ENCODE measurements at places on chromosomes 2 and 18.

GRCh38 chr18:8052237-8052701 lies 485.2 kb downstream of the PTPRM start:
- DNase-seq, result no peak

DNA sequence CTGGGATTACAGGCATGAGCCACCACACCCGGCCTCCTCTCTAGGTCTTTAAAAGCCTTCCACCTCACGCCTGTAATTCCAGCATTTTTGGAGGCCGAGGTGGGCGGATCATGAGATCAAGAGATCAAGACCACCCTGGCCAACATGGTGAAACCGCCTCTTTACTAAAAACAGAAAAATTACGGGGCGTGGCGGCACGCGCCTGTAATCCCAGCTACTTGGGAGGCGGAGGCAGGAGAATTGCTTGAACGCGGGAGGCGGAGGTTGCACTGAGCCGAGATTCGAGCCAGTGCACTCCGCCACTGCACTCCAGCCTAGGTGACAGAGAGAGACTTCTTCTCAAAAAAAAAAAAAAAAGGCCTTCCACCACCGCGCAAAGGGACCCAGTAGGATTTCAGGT lies 1.3 kb upstream of the FAM117B start:
- no peak for DNase-seq

- no peak for DNase-seq
Measured at GRCh38 chr2:158486150-158486969, 29.6 kb downstream of the PKP4 start.

- DNase-seq, result no peak
Measured at GRCh38 chr2:211879323-211879722, 659.3 kb downstream of the ERBB4 start.

- DNase-seq, result no peak
Measured at GRCh38 chr2:10551496-10551895, 103.4 kb upstream of the ODC1 start.

GRCh38 chr2:190367091-190367490 lies 23.7 kb downstream of the INPP1 start:
- no peak for DNase-seq

- DNase-seq, result no peak
Measured at GRCh38 chr2:164824872-164825271, 16.8 kb downstream of the COBLL1 start.

DNA sequence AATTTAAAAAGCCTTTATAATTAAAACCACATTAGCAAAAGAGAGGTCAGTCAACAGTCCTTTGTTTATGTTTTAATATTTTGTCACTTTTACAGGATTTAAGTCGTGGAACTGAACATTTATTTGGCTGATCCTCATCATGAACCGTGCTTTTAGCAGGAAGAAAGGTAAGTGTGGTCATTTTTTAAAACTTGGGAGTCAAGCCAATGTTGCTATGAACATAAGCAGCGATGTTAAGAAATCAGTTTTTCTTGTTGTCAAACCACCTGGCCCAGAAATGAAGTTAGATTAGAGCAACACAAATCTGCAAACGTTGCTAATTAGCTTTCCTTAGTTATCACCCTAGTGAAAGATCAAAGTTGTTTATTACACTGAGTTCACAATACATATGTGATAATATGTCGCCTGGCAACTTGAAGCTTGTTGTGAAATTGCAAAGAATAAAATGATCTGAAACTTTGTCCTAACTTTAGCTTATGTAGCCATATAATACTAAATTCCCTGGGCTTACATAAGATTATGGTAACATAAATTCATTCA lies 186.0 kb downstream of the GULP1 start:
- DNase-seq, result no peak

- no peak for DNase-seq
Measured at GRCh38 chr2:20125616-20126015, 74.2 kb upstream of the LAPTM4A start.

DNA sequence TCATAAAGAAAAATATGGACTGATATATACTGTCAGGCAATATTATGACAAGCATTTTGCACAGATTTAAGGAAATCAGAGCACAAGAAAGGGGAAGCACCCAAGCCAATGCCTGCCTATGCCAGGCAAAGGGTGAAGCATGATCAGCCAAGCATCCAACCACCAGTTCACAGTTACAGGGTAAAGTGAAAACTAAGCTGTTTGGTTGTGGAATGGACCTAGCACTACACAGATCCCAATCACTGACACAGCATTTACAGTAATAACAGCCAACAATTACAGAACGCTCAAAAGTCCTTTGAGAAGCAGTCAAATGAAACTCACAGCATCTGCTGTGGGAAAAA lies 90.3 kb downstream of the SP3 start:
- DNase-seq, result no peak

DNA sequence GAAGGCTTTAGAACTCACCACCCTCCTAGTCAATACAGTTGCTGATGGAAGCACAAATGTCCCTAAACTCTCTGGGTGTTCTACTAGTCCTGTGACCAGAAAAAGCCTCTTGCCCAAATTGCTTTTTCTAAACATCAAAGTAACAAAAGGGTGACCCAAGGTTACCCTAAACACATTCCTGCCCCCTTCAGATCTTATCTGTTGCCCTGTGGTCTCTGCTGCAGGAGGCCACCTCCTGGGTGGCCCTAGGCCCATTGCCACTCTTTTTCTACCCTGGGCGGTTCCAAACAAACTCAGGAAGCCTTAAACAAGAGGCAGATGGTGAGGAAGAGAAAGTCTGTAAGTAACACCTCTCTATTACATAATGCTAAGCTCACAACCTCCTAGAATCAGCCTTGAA lies 3.3 kb downstream of the RNF152 start:
- DNase-seq, result no peak

DNA sequence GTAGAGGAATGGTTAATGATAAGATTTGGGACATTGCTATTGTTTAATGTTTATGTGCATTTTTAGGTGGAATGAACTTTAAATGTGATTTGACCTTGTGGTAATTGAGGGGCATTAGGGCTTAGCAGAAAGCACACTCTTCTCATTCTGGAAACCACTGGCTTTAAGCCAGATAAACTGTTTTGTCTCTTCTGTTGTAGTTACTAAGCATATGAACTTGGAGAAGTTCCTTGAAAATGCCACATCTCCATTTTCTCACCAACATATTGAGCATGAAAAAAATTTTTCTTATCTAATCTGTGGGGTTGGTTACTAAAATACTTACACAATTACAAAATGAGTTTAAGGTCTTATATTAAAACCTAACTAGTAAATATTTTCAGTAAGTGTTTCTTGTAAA lies 70.8 kb upstream of the FSHR start:
- no peak for DNase-seq

DNA sequence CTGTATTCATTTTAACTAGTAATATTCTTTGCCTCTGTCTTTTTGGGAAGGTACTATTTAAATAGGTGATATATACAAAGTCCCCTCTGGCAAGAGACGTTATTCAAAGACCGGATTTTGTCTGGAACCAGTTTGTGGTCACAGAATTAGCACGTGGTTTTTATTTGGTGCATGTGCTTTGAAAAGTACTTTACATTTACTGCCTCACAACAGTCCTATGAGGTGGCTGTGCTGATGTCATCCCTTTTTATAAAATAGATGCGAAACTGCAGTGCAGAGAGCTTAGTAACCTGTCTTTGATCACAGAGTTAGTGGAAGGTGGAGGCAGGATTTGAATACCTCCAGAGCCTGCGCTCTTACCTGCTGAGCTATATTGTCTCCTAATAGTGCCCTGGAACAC lies 4.0 kb downstream of the LPIN1 start:
- peak; percentile 35 for DNase-seq
